NCI-H2171 (cell line): ENCODE measurements at places on chromosomes 2 and 18.

DNA sequence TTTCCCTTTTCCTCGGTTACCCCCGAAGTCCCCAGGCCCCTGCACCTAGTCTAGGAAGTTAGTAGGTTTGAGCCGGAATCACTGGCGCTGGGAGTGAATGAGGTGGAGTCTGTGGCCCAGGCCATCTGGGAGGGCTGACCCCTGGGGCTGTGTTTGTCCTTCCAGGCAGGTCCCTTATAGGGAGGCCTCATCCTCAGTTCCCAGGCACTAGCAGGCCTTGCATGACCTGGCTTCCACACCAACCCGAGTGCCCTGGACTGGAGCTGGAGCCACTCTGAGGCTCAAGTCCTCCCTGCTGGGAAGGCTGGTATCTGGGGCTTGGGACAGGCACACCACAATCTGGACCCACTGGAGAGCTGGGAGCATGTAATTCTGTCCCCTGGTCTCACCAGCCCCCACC, 111.0 kb downstream of the DYSF start:
- DNase-seq = no peak

GRCh38 chr18:36649205-36649604, 179.6 kb downstream of the TPGS2 start:
- no peak for DNase-seq

DNA sequence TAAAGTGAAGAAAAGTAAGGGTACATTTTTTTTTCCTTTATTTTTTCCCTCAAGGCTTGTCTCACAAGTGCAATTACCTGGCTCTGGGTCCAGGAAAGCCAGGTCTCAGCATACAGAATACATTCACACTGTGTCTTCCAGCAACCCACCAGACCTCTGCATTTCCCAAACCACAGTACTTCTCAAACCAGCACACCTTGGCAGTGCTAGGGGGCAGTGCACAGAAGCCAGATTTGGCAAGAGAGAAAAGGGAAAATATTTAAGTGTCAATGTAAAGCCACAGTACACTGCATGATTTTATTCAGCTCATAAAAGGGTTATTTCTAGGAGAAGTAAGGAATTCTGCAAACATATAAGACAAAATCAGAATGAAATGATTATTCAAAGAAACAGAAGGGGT, 172.8 kb downstream of the NRXN1 start:
- no peak for DNase-seq

- no peak for DNase-seq
Measured at GRCh38 chr2:76448956-76449355, 738.2 kb upstream of the GCFC2 start.

- DNase-seq = no peak
Measured at GRCh38 chr2:141438536-141438935, 692.3 kb downstream of the LRP1B start.

- DNase-seq = no peak
Measured at GRCh38 chr2:239954166-239955086, 70.7 kb downstream of the NDUFA10 start.

GRCh38 chr2:42256505-42256904, 87.4 kb downstream of the EML4 start:
- DNase-seq = no peak

GRCh38 chr2:197251576-197251975, 59.0 kb downstream of the ANKRD44 start:
- DNase-seq = no peak

GRCh38 chr2:208426412-208427045, 19.9 kb downstream of the PTH2R start:
- DNase-seq = no peak

DNA sequence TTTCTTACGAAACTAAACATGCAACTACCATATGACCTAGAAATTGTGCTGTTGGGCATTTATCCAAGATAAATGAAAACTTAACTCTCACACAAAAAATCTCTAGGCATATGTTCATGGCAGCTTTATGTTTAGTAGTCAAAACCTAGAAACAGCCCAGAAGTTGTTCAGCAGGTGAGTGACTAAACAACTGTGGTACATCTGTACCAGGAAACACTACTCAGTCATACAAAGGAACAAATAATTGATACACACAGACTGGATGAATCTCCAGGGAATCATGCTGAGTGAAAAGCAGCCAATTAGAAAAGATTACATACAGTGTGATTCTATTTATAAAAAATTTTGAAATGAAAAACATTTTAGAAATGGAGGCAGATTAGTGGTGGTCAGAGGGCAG, 29.3 kb downstream of the DYNC2LI1 start:
- DNase-seq = no peak

DNA sequence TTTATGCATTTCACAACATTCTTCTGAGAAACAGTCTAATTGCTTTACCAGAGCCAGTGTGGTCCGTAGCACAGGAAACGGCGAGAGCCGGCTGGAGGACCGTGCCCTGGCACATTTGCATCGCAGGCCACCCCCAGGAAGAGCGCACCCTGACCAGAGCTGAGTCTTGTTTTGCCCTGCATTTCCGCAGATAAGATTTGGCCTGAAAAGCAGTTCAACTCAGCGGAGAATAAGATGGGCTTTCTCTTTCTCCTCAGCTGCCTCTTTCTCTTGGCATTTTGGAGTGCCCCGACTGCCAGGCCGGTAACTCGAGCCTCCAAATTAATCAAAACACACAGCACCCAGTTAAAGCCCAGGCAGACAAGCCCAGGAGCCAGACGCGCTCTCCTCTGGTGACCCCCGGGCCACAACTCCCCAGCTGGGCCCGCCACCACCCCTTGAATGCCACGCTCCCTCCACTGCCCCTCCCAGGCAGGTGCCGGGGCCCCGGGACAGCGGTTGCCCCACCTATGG, 464 bp downstream of the COL4A4 start:
- DNase-seq = no peak

DNA sequence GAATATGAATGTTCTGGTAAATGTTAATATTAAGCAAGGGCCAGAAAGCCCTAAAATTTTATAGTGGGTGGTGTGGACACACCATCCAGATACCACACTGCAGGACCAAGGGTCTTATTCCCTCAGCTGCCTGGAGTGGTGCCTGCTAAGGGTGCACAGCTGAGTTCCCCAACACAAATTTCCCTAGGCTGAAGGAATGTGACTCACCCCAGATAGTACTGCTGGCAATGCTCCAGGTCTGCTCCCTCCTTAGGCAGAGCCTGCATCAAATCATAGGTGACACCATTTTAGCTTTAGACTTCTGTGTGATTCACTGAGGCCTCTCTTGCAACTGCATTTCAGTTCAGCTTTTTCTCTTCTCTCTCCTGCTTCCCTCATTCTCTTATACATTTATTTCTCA, 321.1 kb downstream of the SATB2 start:
- DNase-seq = no peak

- DNase-seq = no peak
Measured at GRCh38 chr2:149487189-149487588, 100.4 kb downstream of the MMADHC start.

DNA sequence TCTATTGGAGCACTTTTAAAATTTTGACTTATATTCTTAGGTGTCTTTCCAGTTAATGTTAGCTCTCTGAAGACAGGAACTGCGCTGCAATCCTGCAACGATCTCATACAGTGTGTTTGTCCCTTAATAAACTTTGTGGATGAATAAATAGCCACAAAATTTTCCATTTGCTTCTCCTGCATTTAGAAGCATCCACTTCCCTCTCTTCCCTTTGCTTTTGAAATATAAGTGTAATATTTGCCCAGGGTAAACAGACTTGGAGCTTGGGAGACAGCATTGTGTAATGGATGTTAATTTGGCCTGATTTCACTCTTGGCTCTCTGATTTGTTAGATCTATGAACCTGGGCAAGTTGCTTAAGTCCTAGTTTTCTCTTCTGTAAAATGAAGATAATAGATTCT, 58.2 kb upstream of the CD28 start:
- DNase-seq = no peak

GRCh38 chr2:200705305-200706041, 106.2 kb upstream of the BZW1 start:
- DNase-seq = no peak

GRCh38 chr2:176648700-176649297, 379.6 kb downstream of the MTX2 start:
- no peak for DNase-seq

- no peak for DNase-seq
Measured at GRCh38 chr2:197152451-197153228, 157.9 kb downstream of the ANKRD44 start.

DNA sequence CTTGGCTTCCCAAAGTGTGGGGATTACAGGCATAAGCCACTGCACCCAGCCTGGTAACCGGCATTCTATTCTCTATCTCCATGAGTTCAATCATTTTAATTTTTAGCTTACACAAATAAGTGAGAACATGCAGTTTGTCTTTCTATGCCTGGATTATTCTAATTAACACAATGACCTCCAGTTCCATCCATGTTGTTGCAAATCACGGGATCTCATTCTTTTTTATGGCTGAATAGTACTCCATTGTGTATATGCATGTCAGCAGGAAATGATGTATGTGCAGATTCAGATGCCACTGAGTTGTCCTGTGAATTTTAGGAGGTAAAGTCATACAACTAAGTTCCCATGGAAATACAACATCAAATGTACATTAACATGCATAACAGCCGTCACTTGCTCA, 24.7 kb upstream of the AMMECR1L start:
- no peak for DNase-seq

GRCh38 chr18:44911773-44912172, 231.1 kb downstream of the SETBP1 start:
- no peak for DNase-seq

GRCh38 chr2:30559544-30560275, 112.7 kb downstream of the LCLAT1 start:
- DNase-seq = no peak

GRCh38 chr2:213980883-213981282, 430.0 kb upstream of the VWC2L start:
- no peak for DNase-seq

- DNase-seq = no peak
Measured at GRCh38 chr2:214075456-214075855, 335.4 kb upstream of the VWC2L start.

- DNase-seq = no peak
Measured at GRCh38 chr18:12711446-12711845, 8.6 kb downstream of the PSMG2 start.

GRCh38 chr2:169066897-169067296, 2.5 kb upstream of the DHRS9 start:
- DNase-seq = no peak

DNA sequence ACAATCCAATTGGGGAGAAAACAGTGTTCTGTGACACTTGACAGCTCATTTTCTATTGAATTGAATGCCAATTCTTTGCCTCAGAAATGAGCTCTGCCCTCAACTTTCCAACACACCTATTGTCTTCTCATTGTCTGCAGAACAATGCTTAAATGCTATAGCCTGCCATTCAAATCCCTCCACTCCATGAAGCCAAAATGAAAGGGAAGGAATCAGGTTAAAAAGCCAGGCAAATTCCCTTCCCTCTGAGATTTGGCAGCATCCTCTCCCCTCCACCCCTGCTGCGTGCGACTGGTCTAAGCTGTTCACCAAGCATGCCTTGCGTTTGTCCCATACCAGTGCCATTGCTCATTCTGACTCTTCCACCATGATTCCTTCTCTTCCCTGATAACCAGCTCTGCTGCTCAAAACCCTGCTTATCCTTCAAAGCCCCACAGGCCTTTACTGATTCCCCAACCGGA, 32.4 kb upstream of the TMEM131 start:
- DNase-seq = no peak

- DNase-seq = no peak
Measured at GRCh38 chr18:39555496-39555895, 1989.9 kb upstream of the CELF4 start.

GRCh38 chr2:105279126-105279525, 37.6 kb downstream of the GPR45 start:
- no peak for DNase-seq

- DNase-seq = no peak
Measured at GRCh38 chr2:98088261-98088660, 1.3 kb downstream of the VWA3B start.

DNA sequence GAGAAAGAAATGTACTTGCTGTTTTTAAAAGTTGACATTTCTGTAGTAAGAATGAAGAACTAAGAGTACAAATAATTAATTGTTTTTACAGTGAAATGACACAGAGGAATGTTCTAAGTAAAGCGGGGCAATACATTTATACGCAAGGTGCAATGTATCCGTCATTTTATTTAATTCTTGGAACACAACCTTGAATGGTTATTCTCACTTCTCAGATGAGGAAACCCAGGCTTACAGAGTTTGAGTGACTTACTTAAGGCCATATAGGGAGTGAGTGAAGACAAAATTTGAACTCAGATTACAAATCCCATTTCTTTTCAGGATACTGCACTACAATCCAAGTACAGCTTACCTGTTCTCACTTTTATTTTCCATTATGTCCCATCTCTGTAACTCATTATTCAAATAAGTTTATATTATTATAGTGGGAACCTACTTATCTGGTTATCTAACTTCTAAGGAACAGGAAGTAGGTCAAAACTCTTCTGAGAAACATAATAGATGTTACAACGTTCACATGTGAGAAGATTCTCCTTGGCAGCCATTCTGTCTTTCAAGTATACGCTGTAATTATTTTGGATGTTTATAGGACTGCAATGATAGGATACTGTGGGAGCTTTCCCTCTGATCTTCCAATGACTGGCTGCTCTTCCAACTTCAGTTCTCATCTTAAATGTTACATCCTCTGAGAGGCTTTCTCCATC, 12.3 kb upstream of the STK17B start:
- DNase-seq = no peak

GRCh38 chr2:136128905-136129304, 11.0 kb upstream of the CXCR4 start:
- no peak for DNase-seq

DNA sequence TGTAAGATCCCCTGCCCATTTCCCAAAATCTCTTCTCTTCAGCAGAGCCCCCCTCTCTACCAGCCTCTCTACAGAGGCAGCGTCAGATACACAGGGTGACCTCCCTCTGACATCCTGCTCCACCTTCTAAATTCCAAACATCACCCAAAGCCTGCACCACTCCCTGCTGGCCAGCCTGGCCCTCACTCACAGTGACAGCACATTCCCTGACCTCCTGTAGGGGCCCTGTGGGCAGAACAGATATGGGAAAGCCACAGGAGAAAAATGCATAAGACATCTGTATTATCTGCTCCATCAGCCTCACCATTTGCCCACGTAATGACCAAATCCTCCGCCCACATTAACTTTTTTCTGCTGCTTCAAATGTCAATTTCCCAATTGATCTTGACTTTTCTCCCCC, 40.6 kb downstream of the TRABD2A start:
- no peak for DNase-seq

DNA sequence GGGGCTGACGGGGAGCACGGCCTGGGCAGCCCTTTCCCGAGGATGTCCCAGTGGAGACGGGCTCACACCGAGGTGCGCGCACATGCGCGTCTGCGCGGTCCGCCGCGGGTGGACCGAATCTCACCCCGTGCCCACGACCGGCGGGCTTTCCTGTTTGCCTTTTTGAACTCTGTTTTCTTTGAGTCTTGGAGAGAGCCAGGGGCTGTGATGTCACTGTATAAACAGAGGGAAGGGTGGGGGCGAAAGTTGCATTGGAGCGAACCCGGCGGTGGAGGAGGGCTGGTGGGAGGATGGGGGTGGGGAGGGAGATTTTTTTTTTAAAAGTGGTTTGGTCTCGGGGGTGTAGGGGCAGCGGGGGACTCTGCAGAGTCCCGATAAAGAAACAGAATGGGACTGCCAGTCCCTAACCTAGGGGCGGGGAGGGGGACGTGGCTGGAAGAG, 141.2 kb upstream of the CTAGE1 start:
- DNase-seq = no peak

GRCh38 chr18:7677001-7677400, 109.9 kb downstream of the PTPRM start:
- no peak for DNase-seq

GRCh38 chr2:85438201-85439024, 19.9 kb downstream of the SH2D6 start:
- no peak for DNase-seq
